ENCODE measurements at places on chromosomes 4 and X. TPM values are rescaled to one million over a fixed set of nuclear protein-coding genes. Genes with fewer than 3 reads are reported as not detected.

- no peak for DNase-seq
These were observed 39.4 kb downstream of the FAT1 start for GRCh38 chr4:186684220-186684619.

- no peak for DNase-seq
These were observed 6.0 kb upstream of the EFNB1 start for GRCh38 chrX:68822641-68823410.

DNA sequence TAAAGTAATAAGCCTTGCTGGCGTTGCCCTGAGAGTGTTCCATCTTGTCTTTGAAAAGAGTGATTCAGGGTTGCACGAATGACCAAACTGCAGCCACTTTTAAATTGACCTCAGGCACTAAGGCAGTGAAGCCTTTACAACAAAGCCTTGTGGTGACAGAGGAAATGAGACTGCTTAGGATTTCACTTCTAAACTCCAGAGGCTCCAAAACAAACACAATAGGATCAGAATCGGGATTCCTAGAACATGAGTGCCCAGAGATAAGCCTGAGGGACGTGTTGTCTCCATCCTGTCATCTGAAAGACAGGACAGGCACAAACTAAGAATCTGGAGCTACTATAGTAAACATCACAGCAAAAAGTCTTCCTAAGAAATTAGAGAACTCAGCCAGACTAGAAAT is 405.2 kb downstream of the PPARGC1A start:
- no peak for DNase-seq

SLC9B1 gene
- 1.6 TPM for total RNA-seq

SLC9A6 gene
- 15.8 TPM for total RNA-seq

GRCh38 chr4:103429283-103429682 is 231.1 kb upstream of the CENPE start:
- no peak for DNase-seq

- peak; percentile 24 for DNase-seq
These were observed 151.1 kb downstream of the PJA1 start for GRCh38 chrX:69014200-69014599.

DCAF4L1 gene
- 0.12 TPM for total RNA-seq

DNA sequence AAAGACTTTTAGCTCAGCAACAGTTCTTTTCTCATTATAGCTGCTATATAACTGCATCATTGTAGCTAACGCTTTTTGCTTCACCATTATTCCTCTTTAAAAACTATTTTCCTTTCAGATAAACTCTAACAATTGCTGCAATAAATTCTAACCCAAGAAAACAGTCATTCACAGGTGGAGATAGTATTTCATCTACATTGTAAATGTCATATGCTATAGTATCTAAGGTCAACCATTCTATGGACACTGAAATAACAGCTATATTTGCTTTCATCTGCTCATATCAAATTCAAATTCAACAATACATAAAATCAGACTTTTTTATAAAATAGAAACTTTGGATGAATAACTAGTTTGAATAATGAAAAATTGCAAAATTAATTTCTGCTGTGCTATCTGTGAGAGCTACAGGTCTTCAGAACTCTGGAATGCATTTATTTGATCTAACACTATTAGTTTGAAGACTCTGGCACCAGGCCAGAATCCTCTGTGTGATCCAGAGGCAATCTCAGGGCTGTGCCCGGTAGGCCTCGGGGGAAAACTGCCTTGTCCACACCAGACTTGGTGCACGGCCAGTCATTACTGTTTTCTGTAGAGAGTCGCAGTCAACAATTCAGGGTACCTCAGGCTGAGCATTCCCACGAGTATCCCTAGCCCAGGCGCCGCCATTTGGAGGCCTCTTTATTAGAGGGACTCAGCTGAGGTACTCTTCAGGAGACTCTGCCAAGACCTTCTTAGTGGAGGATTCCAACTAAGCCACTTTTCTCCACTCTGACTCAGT is 332.4 kb downstream of the SLC7A11 start:
- no peak for DNase-seq

HELT gene
- total RNA-seq: not detected

GSX2 gene
- total RNA-seq: 5.6 TPM

DNA sequence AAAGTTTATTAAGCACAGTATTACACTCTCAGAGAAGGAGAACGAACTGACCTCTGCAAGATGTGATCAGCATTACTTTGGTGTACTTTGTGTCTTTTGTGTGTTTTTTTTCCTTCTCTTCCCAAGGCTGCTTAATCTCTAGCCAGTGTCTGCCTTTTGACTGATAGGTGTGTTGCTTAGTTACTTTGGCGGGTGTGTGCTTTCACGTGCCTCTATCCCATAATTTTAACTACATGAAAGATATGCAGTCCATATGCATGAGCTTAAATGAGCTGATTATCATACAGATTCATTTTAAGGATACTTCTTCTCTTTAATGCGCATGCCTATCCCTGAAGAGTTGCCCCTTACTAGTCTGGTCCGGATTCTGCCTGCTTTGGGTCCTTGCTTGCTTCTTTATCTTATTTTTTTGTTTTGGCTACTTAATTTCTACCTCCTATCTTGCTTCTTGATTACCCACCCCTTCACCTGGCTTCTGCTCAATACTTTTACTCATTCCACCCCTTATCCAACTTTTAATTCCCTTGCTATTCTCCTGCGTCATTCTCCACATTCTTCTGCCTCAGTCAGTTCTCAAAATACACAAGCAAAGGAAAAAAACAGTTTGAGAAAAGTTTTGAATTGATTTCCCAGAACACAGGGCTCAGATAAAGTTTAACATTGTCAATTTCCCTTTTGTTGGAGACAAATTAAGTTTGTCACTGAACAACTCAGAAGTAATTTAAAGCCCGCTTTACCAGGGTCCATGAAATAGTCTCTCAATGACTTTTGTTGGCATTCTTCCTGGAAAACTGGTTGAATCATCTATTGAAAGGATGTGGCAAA is 182.0 kb downstream of the TENT5D start:
- no peak for DNase-seq

GAGE2A gene
- not detected for total RNA-seq

DNA sequence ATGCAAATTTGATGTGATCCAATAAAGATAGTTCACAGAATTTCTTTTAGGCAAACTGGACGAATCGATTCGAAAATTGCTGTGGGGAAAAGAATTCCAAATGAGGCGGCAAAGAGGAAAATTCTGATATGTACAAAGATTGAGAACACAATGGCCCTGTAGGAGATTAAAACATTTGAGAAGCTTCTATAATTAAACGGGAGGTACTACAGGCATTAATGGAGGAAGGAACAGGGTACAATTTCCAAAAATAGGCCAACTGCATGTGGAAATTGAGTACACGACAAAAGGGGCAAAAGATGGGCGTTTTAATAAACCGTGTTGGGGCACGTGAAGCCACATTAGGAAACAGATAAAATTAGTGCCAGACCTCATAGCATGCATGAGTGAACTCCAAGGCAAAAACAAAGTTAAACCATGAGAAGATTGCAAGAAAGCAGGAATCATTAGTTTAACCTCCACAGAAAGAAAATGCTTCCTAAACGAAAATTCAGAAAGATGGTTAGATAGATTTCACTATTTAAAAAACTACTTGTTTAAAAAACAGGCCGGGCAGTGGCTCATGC is 68.4 kb downstream of the DHRSX start:
- no peak for DNase-seq

GRCh38 chr4:139735381-139736273 is 70.0 kb downstream of the MGST2 start:
- DNase-seq: no peak

- no peak for DNase-seq
These were observed 199.9 kb downstream of the TMA16 start for GRCh38 chr4:163694385-163694784.

CSAG2 gene
- total RNA-seq: 0.40 TPM

- DNase-seq: no peak
These were observed 54.5 kb upstream of the FBXW7 start for GRCh38 chr4:152590179-152591031.

GRCh38 chrX:150775569-150776350 is 82.6 kb downstream of the MTMR1 start:
- DNase-seq: no peak

GRCh38 chrX:82335772-82336171 is 1133.9 kb downstream of the SH3BGRL start:
- DNase-seq: no peak

STATH gene
- 0.90 TPM for total RNA-seq

- DNase-seq: no peak
These were observed 25.7 kb downstream of the AFF1 start for GRCh38 chr4:86960557-86960961.

DNA sequence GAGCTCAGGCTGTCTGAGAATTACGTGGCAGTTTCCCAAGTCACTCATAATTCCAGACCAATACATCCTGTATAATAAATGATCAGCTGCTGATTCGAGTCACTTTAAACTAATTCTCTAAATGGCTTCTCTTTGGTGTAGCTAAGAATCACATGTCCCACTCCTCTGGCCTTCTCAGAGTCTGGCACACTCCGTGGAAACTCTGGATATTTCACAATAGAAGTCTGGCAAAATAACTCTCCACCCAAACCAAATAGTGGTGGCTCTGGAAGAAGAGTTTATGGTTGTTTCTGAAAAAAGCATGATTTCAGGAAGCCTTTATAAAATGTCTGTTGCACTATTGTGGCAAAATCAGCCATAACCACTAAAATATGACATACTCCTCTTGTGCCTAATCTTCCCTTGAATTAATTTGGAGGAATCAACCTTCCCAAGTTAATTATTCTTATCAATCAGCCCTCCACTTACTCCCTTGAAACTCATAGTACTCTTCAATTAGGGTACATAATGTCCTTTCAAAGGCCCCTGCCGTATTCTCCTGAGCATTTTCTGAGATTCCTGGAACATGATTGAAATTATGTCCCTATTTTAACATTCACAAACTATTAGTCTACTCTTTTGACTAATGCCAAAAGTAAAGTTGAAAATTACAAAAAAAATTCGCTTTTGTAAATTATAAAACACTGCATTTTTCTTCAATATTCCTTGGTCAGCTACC is 991.6 kb downstream of the FAT4 start:
- no peak for DNase-seq

DNA sequence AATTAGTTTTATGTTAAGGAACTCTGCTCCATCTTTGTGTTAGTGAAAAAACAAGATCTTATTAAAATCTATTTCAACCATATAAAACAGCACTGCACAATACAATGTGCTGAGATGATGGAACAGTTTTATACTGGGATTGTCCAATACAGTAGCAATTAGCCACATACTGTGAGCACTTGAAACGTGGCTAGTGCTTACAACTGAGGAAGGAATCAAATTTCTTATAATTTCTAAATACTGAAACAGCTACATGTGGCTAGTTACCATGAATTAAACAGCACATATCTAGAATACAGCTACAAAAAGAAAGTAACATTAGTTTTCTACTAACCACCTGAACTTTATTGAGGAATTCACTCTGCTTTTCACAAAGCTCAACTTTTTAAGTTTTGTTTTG is 14.7 kb downstream of the NFXL1 start:
- DNase-seq: no peak

MXRA5 gene
- 109 TPM for total RNA-seq

- DNase-seq: no peak
These were observed 173.9 kb downstream of the SCFD2 start for GRCh38 chr4:53191997-53192396.

FGFBP1 gene
- total RNA-seq: 21.7 TPM

GRCh38 chr4:74309223-74309622 is 953 bp downstream of the EPGN start:
- DNase-seq: no peak

GRCh38 chr4:88276952-88277710 is 7.2 kb downstream of the PPM1K start:
- no peak for DNase-seq

GRCh38 chr4:7647600-7648543 is 213.1 kb upstream of the PSAPL1 start:
- DNase-seq: no peak

DNA sequence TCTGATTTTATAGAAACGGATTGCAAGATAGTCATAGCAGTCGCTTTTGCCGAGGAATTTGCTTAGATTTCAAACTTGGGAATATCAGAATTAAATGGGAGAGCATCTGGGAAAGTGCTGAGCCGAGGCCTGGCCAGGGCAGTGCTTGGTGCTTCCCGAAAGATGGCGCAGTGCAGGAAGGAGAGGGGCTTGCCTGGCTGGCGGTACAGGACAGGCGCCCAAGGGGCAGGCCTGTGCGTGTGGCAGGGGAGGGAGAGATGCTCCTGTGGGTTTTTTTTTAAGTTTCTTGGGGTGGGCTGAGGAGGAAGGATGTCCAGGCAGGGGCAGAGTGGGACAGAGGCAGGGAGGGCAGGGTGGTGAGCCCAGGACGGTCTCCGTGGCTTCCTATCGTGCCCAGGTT is 241.1 kb downstream of the AFAP1 start:
- DNase-seq: no peak

DNA sequence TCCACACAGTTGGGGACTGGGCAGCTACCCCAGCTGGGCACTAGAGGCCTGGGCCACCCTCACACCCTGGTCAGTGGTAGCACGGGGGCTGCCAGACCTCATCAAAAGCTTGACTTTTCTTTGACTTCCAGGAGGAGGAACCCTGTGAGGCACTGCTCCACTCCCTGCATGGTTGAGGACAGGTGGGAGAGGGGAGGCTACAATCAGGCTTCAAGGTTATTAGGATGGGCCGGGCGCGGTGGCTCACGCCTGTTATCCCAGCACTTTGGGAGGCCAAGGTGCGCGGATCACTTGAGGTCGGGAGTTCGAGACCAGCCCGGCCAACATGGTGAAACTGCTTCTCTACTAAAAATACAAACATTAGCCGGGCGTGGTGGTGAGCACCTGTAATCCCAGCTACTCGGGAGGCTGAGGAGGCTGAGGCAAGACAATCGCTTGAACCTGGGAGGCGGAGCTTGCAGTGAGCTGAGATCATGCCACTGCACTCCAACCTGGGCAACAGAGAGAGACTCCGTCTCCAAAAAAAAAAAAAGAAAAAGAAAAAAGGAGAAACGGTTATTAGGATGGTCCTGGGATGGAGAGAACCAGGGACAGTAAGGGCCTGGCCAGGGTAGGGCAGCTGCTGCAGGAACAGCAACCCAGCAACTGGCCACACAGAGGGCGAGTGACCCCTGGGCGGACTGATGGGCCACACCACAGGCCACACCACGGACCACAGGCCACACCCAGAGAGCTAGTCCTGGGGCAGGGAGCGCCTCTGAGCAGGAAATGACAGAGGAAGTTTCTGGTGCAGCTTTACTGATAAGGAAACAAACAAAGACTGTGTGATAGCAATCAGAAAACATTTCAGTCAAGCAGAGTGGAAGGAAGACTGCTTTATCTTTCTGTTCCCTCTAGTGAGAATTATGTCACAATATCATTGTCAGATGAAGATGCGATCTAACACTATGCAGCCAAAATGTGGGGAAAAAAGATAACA is 20.5 kb upstream of the OPN1LW start:
- no peak for DNase-seq

PRDM8 gene
- 6.2 TPM for total RNA-seq

DNA sequence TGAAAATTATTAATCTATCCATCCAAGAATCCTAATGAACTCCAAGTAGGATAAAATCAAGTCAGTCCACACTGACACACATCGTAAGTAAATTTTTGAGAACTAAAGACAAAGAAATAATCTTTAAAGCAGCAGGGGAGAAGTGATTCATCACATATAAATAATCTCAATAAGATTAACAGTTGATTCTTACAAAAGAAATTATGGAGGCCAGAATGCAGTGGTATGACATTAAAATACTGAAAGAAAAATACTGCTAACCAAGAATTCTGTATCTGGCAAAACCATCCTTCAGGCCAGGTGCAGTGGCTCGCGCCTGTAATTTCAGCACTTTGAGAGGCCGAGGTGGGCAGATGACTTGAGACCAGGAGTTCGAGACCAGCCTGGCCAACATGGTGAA is 96.1 kb upstream of the SH3RF1 start:
- no peak for DNase-seq

SPATA4 gene
- 0.33 TPM for total RNA-seq

- DNase-seq: no peak
These were observed 105.7 kb upstream of the PDLIM3 start for GRCh38 chr4:185640811-185641675.

- no peak for DNase-seq
These were observed 1170.5 kb upstream of the AGA start for GRCh38 chr4:178612733-178613132.

Data from type B pancreatic cell (in vitro differentiated cells).